ENCODE measurements at places on chromosomes 7 and 10. TPM values are rescaled to one million over a fixed set of nuclear protein-coding genes. Genes with fewer than 3 reads are reported as not detected.
A peak's percentile ranks its signal among the peaks of the same experiment; 100 is the strongest.

DNA sequence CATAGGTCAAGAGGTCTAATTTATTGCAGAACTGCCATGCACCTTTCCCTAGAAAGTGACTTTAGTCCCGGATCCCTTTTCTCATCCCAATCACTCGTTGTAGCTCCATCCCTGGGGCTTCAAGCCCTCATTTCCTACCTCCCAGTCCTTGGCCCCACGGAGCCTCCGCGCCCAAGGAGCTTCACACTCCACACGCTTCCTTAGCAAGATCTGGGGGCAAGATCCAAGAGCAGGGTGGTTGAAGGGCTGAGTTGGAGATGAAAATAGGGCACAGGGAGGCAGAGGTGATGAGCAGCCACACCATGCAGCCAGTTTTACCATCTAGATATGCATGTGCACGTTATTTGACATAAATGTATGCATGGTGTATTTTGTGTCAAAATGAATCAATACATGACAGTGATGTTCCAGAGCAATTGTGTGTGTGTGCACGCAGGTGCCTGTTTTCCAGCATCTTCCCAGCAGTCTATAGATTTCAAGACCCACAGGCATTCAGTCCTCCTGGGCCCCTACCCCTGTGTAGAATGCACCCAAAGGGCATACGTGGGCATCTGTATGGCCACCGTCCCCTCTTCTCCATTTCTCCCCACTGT is 6.0 kb upstream of the TRPV6 start:
- DNase-seq = no peak

DNA sequence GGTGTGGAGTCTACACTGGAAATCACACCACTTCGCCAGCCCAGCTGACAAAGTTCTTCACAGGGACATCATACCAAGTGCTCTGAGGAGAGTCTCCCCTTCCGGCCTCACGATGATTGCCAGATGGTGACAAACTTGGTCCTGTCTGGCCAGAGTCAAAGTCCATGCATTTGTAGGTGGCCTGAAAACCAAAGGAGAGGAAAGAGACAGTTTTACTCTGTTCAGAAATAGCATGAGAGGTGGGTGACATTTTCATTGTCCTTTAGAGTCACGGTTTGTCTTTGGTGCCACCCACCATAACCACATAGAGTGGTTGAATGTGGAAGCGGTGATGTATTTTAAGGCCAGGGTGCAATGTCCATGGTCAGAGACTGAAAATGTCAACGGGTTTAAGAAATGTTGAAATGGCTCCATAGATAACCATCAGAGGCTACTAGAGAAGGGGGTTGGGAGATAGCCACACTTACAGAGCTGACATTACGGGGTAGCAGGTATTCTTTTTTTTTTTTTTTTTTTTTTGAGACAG is 33.0 kb downstream of the BTBD16 start:
- no peak for DNase-seq

- no peak for DNase-seq
Measured at GRCh38 chr7:102122026-102122425, 164.6 kb upstream of the SH2B2 start.

GRCh38 chr10:80988755-80989154 is 451.1 kb downstream of the SH2D4B start:
- DNase-seq = no peak

GRCh38 chr10:112961609-112962008 is 11.6 kb downstream of the TCF7L2 start:
- DNase-seq = no peak

GRCh38 chr10:72012796-72013195 is 48.6 kb downstream of the CHST3 start:
- no peak for DNase-seq

- DNase-seq = peak; percentile 32
Measured at GRCh38 chr10:132590752-132591121, 53.1 kb downstream of the INPP5A start.

- DNase-seq = peak; percentile 11
Measured at GRCh38 chr7:99000904-99001465, 122.7 kb downstream of the TRRAP start.

DNA sequence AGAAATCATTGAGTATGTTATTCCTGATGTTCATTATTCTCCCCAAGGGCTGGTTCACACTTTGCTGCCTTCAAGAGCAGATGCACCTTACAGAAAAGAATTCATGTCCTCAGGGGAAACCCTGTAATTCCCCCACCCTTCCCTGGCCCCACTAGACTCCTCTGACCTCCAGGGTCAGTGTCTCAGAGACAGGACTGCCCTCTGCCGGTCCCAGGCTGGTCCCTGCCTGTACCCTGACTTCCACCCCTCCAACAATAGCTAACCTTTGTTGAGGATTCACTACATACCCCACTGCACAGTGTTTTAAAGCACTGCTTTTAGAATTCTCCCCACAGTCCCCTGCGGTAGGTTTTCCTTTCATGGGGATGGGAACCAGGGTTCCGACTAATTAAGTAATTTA is 4.4 kb upstream of the SEPHS1 start:
- DNase-seq = peak; percentile 75

GRCh38 chr7:731440-732085 is 4.5 kb upstream of the PRKAR1B start:
- peak; percentile 45 for DNase-seq

GRCh38 chr10:130814610-130815009 is 496.9 kb downstream of the TCERG1L start:
- DNase-seq = peak; percentile 2

DNA sequence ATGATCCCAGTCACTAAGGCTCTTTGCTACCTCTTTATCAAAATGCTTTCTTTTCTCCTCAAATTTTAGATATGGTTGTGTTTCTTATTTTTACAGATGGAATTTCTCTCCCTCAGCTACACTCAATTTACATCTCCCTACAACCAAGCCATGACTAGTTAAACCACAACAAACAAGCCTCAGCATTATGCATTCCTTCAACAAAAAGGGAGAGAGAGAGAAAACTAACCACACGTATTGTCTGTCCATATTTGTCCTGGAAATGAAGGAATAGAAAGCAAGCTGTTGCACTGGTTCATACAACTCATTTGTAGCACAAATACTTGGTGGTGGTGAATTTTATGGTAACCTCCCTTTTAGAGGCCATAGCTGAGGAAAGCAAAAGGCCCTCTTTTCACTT is 286.4 kb downstream of the AHR start:
- DNase-seq = no peak

- no peak for DNase-seq
Measured at GRCh38 chr10:77537720-77538373, 99.8 kb downstream of the KCNMA1 start.

GRCh38 chr10:126907423-126907970 is 2.3 kb downstream of the DOCK1 start:
- peak; percentile 61 for DNase-seq

GRCh38 chr10:70587045-70587658 is 15.4 kb downstream of the PRF1 start:
- no peak for DNase-seq

DNA sequence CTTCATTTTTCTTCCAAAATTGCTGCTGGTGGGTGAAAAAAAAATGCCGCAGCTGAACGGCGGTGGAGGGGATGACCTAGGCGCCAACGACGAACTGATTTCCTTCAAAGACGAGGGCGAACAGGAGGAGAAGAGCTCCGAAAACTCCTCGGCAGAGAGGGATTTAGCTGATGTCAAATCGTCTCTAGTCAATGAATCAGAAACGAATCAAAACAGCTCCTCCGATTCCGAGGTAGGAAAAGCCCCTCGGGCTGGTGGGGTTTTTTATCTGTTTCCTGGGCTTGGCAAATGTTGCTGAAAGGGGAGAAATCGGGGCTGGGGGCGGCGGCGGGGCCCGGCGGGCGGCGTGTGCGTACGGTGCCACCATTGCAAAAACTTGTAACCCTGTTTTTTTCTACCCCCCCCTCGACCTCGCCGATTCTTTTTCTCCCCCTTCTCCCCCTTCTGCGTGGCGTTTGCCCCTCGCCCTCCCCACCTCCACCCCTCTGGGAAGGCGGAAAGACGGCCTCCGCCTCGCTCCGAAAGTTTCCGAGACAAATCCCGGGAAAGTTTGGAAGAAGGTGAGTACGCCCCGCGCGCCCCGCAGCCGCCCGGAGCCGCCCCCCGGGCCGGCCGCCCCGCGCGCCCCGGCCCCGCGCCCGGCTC is 789 bp downstream of the TCF7L2 start:
- DNase-seq = peak; percentile 57

DNA sequence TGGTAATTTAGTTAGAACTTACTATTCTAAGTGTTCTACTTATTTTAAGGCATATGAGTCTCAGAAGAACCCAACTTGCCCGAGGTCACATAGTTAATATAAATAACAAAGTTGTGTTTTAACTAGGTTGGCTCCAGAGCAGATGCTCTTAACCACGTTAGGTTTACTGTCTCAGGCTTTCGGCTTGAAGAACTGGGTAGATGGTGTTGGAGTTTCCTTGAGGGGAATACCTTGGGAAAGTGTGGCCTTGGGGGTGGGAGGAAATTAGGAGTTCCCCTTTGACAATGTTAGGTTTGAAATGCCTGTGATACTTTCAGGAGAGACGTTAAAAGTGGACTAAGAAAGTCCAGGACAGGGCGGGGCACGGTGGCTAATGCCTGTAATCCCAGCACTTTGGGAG is 9.6 kb downstream of the ZNF398 start:
- no peak for DNase-seq

GRCh38 chr7:128398016-128398840 is 11.6 kb downstream of the IMPDH1 start:
- peak; percentile 92 for DNase-seq

Gene PSD
- total RNA-seq = 5.2 TPM

Gene ORC5
- 21.1 TPM for total RNA-seq

Gene ORAI2
- 13.3 TPM for total RNA-seq

Gene GFRA1
- 1.6 TPM for total RNA-seq
